Progenitor cell of endocrine pancreas (in vitro differentiated cells): ENCODE measurements at places on chromosomes 16 and 17.

DNA sequence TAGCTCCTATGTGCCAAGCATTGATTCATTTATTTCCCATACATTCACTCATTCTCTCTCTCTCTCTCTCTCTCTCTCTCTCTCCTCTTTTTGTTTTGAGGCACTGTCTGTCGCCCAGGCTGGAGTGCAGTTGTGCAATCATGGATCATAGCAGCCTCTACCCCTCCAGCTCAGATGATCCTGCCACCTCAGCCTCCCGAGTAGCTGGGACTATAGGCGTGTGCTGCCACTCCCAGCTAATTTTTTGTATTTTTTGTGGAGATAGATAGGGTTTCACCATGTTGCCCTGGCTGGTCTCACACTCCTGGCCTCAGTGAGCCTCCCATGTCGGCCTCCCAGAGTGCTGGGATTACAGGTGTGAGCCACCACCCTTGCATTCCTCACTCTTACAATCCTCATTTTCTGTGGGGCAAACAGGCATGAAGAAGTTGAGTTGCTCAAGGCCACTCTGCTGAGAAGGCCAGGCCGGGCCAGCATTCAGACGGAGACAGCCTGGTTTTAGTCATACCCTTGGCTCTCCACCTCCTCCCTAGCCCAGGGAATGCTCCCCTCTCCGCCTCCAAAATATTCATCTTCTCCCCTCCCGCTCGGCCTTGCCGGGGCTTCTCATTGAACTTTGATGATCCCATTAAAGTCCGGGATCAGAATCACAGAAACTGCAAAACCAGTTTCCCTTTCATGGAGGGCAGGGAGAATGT, 765 bp upstream of the PRM2 start:
- no peaks in the 10 kb centered on the region for H3K27me3 ChIP-seq
- no peak for DNase-seq
- H3K4me3 ChIP-seq: no peak overlapping the region
- H3K27ac ChIP-seq: no peak overlapping the region
- peaks cover 32% of the 10 kb centered on the region for H3K4me1 ChIP-seq
- no peaks in the 10 kb centered on the region for H3K36me3 ChIP-seq

- H3K27me3 ChIP-seq: peaks cover 5% of the 10 kb centered on the region
- no peak for DNase-seq
- no peak overlapping the region for H3K27ac ChIP-seq
- no peaks in the 10 kb centered on the region for H3K36me3 ChIP-seq
- H3K4me1 ChIP-seq: peaks cover 7% of the 10 kb centered on the region
These were observed 33.3 kb downstream of the CCDC42 start for GRCh38 chr17:8711291-8711690.

- H3K36me3 ChIP-seq: no peaks in the 10 kb centered on the region
- DNase-seq: no peak
- H3K4me1 ChIP-seq: peaks cover 5% of the 10 kb centered on the region
- H3K27ac ChIP-seq: peak overlapping the region; percentile 42
- H3K27me3 ChIP-seq: peaks cover 18% of the 10 kb centered on the region
These were observed 356.4 kb downstream of the FOXL1 start for GRCh38 chr16:86934581-86935375.

DNA sequence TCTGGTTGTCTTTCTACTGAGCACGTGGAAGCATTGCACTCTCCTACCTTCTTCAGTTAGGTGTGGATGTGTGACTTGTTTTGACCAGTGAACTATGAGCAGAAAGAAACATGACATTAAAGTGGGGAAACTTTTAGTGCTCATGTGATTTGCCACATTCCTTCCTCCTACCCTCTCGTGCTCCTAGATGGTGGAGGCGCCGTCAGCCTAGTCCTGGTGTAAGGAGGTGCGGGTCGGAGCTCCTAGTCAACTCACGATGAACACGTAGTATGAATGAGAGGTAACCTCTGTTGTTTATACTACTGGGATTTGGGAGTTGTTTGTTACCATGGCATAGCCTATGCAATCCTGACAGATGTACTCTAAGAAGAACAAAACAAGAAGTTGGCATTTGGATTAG, 47.4 kb downstream of the KSR1 start:
- peaks cover 15% of the 10 kb centered on the region for H3K36me3 ChIP-seq
- peaks cover 20% of the 10 kb centered on the region for H3K4me1 ChIP-seq
- DNase-seq: no peak
- H3K27me3 ChIP-seq: no peaks in the 10 kb centered on the region
- no peak overlapping the region for H3K27ac ChIP-seq
- H3K4me3 ChIP-seq: no peak overlapping the region

GRCh38 chr17:1077581-1077985, 80.7 kb downstream of the TIMM22 start:
- no peaks in the 10 kb centered on the region for H3K27me3 ChIP-seq
- H3K36me3 ChIP-seq: no peaks in the 10 kb centered on the region
- H3K27ac ChIP-seq: no peak overlapping the region
- H3K4me1 ChIP-seq: no peaks in the 10 kb centered on the region
- no peak for DNase-seq

DNA sequence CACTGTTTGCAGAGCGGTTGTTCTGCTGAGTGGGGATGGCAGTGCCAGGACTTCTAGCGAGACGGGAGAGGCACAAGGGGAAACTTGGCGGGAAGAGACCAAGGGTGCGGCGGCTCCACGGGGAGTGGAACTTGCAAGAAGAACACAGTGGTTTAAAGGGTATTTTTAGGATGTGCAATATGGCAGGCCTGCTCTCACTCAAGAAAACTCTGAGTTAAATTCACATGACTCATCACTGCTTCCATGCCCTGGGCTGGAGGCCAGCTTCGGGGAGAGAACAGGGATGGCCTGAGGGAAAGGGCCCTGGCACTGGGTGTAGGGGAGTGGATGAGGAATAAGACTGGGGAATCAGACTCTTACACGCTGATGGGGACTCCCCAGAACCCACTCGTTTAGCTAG, 13.3 kb upstream of the CD300LD start:
- H3K4me1 ChIP-seq: no peaks in the 10 kb centered on the region
- peaks cover 32% of the 10 kb centered on the region for H3K27me3 ChIP-seq
- H3K4me3 ChIP-seq: no peak overlapping the region
- no peaks in the 10 kb centered on the region for H3K36me3 ChIP-seq
- H3K27ac ChIP-seq: no peak overlapping the region
- no peak for DNase-seq
